Stimulated activated CD8-positive, alpha-beta memory T cell treated with anti-CD3 and anti-CD28 coated beads, Interleukin-12 subunit alpha, Interleukin-12 subunit beta, amount 100 ng/mL, for 4 hours (primary cell): ENCODE measurements at places on chromosomes 1 and 21.

GRCh38 chr1:162270016-162270770 lies 106.5 kb downstream of the SPATA46 start:
- no peak for DNase-seq

DNA sequence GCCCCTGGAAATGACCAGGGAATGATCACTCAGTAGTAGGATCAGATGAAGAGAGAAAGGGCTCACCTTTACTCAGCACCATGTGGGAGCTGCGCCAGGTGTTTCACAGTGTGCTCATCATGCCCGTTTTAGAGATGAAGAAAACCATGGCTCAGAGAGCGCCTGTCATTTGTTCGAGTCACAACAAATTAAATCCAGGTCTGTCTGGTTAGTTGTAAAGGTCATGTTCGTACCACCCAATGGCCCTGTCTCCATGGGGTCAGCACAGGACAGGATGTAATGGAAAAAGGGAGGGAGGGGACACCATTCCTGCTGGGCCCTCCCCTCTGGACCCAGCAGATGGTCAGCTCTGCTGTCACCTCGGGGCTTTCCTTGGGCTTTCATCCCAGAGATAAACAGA lies 15.2 kb downstream of the KIRREL1 start:
- DNase-seq: no peak

DNA sequence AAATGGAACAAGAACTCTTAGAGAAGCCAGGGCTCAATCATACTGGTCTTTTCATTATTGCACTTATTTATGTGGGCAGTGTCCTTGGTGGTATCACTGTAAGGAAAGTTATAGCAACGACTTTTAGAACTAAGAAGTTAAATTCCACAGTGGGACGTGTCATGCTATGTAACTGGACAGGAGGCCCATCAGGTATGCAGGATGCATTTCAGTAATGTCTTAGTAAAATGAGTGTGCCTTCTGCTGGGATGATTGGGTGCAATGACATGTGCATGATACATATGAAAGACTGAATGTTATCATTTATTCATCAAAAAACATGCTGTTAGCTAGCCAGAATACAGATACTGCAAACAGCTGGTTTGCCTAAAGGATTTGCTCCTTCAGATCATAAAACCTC lies 6.9 kb upstream of the ATP1B1 start:
- DNase-seq: no peak

GRCh38 chr1:230458509-230458908 lies 32.4 kb upstream of the PGBD5 start:
- DNase-seq: no peak

DNA sequence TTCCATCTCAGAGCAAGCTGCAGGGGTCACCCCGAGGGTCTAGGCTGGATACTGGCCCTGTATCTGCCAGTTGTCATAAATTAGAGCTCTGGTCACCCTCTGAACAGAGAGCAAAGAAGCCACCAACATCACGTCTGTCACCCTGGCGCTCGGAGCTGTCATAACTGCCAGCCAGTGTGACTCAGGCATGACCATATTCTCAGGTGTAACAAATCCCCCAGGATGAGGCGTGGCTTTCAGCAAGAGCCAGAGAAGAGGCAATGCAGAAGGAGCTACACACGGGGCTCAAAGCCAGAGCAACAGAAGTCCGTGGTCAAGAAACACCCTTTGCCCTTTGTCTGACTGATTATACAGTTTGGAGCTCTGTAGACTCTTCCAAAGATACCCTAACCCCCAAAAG lies 40.0 kb downstream of the PRAMEF20 start:
- DNase-seq: no peak

DNA sequence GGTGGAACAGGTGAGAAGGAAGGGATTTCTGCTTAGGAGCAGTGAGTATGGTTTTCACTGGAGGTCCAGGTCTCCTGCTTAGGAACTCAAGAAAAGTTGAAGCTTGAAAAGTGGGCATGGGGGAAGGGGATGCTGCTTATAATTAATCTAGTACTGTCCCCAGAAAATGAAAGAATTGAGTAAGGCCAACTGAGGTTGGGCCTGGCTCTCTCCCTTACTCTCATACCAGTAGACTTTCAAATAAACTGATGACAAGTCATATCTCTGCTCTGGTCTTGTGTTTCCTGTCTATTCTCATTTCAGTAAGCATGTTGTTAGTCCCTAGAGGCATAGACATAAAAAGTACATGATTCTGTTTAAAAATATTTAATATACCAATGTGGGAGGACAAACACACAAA lies 26.4 kb downstream of the CD48 start:
- DNase-seq: no peak

- no peak for DNase-seq
Measured at GRCh38 chr1:226602186-226603021, 53.8 kb downstream of the STUM start.

- DNase-seq: peak; percentile 85
Measured at GRCh38 chr1:26787706-26788514, at the start of gene PIGV. Gene PIGV, plus strand, starts transcription at chr1:26787950. Its CDS starts 2,866 bp downstream, at chr1:26790816.

DNA sequence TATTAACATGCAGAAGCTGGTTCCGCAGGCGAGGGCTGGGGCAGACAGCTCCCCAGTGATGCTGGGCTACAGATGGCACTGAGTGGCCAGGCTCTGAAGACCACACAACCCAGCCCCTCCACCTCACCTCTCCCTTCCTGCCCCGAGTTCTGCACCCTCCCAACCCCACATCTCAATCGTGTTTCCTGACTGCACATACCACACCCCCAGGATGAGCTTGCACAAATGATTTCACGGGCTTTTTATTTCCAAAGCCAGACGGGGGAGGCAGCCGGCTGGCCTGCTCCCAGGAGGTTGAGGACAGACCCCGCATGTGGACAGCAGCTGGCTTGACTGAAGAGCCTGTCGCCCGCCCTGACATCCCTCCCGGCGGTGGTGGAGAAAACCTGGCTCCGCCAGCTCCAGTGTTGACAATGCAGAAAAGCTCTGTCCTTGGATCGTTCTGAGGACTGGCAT lies 21.4 kb upstream of the ALDH4A1 start:
- DNase-seq: no peak
